ENCODE measurements at places on chromosomes 12 and 14.

DNA sequence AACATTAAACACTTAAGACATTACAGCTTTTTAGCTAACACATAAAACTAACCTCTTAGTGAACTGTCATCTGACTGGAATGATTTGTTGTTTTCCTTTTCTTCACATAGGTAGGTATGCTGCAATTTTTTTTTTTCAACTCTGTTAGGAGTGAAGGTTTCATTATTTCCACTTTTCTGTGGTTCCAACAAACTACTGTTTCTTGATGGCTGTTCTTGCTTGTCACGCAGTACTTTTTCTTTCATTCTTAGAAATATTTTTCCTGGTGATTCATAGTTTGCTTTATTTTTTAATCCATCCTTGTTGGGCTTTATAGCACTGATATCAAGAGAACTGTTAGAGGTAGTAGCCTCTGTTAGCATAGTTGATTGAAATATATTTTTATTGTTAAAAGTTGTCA is 6.3 kb downstream of the MIS18BP1 start:
- DNase-seq, result no peak

GRCh38 chr12:76708296-76708695 is 55.6 kb upstream of the ZDHHC17 start:
- no peak for DNase-seq

GRCh38 chr14:28759653-28760313 is 6.8 kb upstream of the FOXG1 start:
- DNase-seq, result no peak

DNA sequence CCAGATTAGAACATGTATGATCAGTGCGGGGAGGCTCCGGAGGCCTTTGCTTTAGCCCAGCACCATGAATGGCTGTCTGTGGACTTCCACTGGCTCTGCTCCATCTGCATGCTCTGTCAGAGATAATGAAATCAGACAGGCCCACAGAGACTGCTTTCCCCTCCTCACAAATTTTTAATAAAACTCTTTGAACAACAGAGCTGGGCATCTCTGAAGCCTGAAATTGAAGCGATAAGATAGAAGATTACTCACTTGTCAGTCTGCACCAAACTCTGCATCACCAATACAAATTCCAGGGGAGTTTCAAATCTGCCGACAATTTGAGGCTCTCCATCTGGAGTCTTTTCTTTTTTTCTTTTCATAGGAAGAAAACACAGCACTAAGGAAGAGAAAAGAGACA is 110.0 kb downstream of the DYRK2 start:
- DNase-seq, result no peak

DNA sequence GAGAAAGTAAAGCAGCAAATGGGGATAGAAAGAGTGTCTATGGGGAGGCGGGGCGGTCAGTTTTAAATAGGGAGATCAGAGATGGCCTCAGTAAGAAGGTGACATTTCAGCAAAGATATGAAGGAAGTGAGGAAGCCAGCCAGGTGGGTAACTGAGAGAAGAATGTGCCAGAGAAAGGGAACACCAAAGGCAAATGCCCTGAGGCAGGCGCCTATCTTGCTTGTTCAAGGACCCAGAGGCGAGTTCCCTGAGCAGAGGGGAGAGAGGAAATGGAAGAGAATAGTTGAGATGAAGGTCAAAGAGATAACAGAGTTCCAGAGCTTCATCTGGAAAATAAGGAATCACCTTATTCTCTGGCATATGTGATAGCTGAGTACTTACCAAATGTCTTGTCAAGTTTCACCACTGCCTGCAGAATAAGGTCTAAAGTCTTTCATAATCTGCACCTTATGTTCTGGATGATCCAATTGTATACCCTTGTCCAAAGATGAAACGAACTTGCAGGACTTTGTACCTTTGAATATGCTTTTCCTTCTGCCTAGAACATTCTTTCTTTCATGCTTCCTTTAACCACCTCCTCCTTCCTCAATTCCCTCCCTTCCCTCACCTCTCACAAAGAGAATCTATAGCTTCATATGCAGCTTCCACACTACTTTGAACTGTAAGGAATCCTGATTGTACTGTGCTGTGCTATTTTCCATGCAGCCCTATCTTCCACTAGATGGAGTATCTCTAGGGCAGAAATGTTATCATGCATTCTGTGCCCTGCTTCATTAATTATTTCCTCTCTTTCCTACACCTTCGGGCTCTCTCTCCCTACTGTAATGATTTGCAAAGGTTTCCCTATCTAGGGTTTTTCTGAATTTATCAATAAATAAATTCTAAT is 38.5 kb downstream of the GNPTAB start:
- no peak for DNase-seq

- DNase-seq, result no peak
Observed at GRCh38 chr12:131332224-131332623, 378.5 kb downstream of the ADGRD1 start.

- DNase-seq, result no peak
Observed at GRCh38 chr14:42192738-42193653, 586.3 kb downstream of the LRFN5 start.

DNA sequence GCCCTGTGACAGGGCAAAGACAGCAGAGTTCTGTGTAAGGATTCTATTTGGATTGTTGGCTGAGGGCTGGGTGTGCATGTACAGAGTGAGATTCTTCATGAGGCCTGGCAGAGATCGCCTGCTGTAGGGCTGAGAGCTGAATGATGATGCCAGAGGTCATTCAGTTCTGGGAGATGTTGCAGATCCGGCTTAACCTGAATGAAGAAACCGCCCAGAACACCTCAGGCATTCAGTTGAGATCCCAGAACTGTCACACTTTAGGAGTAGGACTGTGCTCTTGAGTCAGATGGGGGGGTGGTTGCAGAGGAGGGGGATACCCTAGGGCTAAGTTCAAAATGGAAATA is 5.8 kb upstream of the EVL start:
- no peak for DNase-seq

GRCh38 chr12:43029971-43030370 is 440.4 kb upstream of the PRICKLE1 start:
- DNase-seq, result no peak

GRCh38 chr14:51462706-51463105 is 189.0 kb upstream of the FRMD6 start:
- DNase-seq, result no peak

DNA sequence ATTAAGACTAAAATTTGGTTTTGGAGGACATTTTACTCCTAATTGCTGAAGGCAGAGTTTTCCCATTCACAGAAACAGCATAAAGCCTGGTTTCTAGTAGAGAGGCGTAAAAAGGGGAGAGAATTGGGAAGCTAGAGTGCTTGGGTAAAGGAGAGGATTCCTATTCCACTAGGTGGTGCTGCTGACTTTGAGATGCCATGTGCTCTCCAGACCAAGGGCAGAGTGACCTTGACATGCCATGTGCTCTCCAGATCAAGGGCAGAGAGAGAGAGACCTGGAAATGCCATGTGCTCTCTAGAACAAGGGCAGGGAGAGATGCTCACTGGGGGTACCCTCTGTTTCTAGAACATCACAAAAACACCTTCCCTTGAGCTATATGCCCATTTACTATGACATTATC is 176.2 kb upstream of the PDZRN4 start:
- DNase-seq, result no peak

- no peak for DNase-seq
Observed at GRCh38 chr14:100893228-100893601, 10.3 kb downstream of the RTL1 start.
